Left hindlimb (tissue), 1 donor: ENCODE measurements at places on chromosomes 12 and 14.

DNA sequence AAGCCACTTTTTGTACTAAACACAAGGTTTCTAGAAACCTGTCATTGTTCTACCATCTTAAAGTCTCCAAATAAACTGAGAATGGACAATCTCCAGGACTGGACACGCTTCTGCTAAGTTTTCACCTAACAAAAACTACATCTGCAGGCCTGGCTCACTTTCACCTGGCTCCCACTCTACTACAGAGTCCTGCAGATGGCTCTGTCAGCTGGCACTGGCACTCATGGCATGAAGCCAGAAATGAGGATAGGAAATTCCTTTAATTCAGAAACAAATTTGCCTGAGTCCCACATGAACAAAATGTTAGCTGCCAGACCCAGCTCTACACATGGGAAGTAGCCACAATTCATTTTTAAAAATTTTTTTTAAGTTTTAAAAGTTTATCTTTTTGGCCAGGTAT lies 42.1 kb downstream of the STXBP6 start:
- DNase-seq: peak; percentile 40

GRCh38 chr12:130162745-130163460 lies 639 bp downstream of the FZD10 start:
- DNase-seq: no peak

- DNase-seq: no peak
Measured at GRCh38 chr12:10919809-10920208, 9.2 kb upstream of the PRH2 start.

- DNase-seq: no peak
Measured at GRCh38 chr14:91607322-91608047, 97.4 kb upstream of the PPP4R3A start.

- DNase-seq: no peak
Measured at GRCh38 chr14:104592292-104592672, 12.3 kb downstream of the TMEM179 start.

- no peak for DNase-seq
Measured at GRCh38 chr12:7017870-7018349, 366 bp downstream of the LPCAT3 start.

DNA sequence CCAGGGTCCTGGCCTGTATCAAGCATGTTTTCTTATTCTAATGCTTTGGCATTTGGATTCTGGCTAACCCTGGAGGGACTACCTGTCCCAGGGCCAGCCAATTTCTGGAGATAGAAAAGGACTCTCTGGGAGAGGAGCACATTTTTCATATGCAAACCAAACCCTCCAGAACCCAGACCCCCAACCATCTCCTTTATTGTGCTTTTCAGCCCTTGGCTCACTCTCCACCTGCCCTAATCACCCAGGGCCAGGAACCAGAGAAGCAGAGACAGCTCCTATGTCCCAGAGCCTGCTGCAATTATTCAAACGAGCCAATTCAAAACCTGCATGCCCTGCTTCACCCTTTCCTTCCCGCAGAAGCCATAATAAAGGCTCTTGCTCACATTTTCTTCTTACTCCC lies 23.8 kb downstream of the HSPB8 start:
- no peak for DNase-seq

DNA sequence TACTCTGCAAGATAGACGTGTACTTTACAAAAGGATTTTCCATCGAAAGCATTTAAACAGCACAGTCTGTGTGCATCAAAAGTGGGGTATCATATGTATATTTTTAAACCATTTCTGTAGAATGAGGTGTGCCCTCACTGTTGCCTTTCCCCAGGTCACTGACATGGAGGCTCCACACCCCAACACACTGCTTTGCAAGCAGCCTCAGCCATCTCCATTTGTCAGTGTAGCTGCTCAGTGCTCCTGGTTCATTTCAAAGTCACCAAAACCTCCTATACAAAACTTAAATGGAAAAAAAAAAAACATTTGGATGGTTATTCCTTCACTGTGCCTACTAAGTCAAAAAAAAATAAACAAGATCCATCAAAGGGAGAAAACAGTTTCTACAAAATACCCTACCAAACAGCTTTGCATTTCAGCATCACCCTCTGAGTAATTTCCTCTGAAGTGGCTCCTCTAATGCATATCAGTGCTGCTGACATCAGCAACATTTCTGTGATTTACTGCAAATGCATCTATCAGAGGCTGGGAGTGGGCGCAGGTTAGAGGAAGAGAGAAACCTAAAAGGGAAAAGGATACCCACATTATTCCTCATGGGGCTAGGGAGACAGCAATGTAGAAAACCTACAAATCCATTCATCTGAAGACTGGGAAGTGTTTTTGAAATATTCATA lies 46.0 kb downstream of the KCNK10 start:
- no peak for DNase-seq

DNA sequence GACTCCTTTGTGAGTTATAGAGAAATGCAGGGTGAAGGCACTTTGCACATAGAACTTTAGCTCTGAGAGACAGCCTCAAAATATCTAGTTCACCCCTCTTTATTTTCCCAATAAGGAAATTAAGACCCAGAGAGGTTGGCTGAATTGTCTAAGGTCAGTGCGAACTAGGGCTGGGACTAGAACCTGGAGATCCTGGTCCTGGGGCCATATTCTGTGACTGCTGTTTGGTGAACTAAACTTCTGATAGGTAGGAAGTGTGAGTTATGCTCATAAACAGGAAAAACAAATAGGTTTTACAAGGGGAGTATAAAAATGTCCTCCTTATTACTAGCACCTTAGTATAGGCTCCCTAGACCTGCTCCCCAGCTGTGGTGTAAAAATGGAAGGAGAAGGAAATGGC lies 53.9 kb downstream of the DAD1 start:
- DNase-seq: no peak

DNA sequence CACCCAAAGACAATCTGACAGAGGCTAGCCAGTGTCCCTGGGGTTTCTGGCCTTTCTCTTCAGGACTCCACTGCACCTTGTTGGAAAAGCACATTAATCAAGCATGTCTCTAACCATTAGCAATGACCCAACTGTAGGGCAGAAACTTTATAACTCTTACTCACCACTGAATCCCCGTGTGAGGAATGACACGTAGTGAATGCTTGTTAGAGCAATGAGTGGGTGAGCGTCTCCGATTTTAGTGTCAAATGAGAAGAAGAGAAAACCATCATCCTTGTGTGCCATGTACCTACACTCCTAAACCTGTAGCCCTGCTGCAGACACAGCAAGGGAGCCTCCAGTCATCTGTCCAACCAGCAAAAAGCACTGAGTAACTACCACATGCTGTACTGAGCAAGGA lies 56.5 kb upstream of the GPR68 start:
- DNase-seq: no peak

- no peak for DNase-seq
Measured at GRCh38 chr12:121124402-121125109, 8.1 kb upstream of the P2RX7 start.

- no peak for DNase-seq
Measured at GRCh38 chr12:9793779-9794395, 33.2 kb upstream of the CD69 start.

DNA sequence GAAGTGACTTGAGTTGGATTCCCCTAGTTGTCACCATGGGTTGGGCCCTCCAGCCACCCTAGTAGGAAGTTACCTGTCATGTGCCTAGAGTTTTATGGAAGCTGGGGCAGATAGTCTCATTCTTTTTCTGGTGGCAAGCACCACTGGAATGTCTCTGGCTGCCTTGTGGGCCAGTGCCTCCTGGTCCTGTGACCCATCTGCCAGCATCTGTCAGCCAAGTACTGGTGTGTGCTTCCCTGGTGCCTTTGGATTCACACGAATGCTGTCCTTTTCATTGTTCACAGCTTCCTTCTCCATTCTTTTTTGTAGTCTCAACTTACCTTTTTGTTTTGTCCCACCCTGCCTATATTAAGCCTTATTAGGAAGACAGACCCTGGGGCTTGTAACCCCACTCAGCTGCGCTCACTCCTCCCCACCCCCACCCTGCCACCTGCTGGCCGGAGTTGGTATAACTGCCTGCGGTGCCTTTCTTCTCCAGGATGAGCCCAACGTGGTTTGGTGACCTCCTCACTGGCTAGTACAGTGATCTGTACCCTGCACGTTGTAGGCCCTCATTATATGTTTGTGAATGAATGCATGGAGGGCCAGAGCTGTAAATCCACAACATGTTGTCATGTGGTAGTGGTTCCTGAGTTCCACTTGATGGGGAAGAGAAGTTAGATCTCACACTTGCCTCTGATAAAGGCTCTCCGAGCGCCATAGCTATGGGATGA lies 125.7 kb downstream of the TSPAN9 start:
- DNase-seq: no peak

- DNase-seq: no peak
Measured at GRCh38 chr14:33933386-33933933, 17.4 kb downstream of the EGLN3 start.

DNA sequence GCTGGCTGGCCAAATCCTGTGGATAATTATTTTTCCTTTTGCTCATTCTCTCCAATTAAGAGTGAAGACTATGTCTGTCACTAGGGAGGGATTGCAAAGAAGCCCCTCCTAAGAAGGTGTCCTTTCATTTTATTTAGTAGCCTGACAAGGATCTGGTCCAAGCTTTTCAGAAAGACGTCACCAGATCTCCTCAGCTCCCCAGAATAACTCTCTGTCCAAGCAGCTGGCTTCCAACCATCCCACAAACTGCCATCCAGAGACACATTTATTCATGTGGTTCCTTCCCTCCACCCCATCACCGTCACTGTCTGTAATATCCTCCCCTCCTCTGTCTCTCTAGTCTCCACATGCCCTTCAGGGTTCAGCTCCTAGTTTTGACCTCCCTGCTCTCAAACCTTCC lies 69.9 kb downstream of the PPM1H start:
- DNase-seq: peak; percentile 50

DNA sequence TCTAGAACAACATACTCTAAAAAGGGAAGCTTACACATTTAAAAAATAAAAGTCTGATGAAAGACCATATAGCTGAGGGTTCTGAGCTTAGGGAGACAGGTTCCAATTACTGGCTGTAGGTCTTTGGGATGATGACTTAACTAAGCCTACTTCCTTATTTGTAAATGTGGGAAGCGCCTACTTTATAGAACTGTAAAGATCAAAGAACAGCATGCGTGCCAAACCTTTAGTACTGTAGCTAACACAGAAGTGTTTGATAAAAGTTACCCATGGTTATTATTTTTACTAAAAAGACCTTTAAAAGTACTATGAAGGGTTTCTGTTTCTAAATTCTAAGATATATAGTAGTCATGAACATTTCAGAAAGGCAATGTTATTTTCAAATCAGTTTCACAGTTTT lies 35.7 kb downstream of the STK38L start:
- no peak for DNase-seq

DNA sequence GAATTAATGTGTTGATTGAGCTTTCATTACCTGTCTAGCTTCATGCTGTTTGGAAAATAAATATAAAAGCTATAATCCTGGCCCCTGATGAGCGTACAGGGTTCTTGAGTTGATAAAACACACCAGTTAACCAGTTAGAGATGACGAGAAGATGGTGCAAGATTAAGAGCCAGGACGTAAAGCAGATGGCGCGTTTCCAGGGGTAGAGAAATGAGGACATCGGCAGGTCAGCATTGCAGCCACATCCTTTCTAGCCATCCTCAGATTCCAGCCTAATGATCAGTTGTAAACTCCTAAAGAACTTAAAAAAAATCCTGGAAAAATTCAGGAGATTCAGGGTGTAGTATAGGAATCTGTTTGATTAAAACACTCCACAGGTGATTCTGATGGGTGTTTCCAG lies 203.7 kb downstream of the CACNA1C start:
- no peak for DNase-seq

DNA sequence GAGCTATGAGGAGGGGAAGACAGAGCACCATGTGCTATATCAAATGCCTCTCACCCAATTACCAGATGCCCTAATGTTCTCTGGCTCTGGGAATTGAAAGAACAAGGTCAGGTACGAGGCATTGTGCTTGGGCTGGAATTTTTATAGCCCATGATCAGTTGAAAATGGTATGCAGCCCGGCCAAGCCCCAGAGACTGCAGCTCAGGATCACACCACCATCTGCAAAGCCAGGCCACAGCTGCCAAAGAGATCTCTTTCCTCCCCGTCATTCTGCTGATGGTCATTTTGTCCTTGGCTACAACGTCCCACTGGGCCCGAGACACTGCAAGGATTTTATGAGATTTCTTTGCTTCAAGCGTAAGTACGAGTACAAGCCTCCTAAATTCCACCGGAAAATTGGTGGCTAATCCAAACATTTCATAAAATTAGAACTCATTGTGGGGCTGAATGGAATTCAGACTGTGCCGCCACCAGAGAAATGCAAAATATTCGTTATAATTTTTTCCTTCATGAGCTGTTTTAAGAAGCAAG lies 15.1 kb downstream of the NUAK1 start:
- peak; percentile 73 for DNase-seq

DNA sequence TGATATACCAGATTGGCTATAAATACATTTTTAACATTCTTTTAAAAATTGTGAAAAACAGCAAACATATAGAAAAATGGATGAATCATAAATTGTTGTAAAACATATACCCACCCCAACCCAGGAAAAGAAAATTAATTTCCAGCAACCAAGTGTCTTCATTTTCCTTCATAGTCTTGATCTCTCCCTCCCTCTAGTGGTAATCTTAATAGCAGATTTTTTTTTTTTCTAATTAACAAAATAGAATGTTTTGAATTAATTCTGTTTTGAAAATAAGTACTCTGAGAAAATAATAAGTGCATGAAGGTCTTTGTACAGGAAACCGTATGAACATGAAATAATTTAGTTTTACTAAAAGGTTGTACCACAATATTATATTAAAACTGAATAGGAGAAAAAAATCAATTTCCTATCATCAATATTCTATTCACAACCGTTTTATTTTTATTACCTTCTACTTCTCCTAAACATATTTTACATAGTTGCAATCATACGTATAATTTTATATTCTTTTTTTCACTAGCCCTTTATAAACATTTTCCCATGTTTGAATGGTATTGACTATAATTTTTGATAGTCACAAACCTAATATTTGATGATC lies 7.0 kb downstream of the ETNK1 start:
- DNase-seq: no peak

- no peak for DNase-seq
Measured at GRCh38 chr12:21451529-21451928, 14.1 kb downstream of the PYROXD1 start.

GRCh38 chr14:73295198-73295796 lies 58.0 kb downstream of the PAPLN start:
- no peak for DNase-seq

DNA sequence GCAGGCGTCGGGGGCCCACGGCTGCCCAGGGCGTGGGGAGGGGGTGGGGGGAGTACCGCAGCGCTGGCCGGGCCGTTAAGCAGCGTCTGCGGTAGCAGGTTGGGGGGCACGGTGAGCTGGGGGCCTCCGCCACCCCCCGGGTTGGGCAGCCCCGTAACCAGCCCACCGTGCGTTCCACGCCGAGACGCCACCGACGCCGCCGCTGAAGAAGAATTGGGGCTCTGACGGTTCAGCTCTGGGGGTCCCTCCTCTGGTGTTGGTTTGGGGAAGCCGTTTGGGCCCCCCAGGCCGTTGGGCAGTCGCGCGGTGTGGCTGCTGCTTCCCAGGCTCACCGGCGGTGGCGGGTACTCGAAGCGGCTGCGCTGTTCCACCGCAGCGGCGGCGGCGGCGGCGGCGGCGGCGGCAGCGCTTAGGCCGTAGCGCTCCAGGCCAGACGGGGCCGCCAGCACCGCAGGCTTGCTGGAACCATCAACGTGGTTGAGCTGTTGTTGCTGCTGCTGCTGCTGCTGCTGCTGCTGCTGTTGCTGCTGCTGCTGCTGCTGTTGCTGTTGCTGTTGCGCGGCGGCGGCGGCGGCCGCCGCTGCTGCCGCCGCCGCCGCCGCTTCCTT lies 1.5 kb downstream of the IRF2BPL start:
- peak; percentile 62 for DNase-seq
